ENCODE measurements at places on chromosomes 7 and 10.

DNA sequence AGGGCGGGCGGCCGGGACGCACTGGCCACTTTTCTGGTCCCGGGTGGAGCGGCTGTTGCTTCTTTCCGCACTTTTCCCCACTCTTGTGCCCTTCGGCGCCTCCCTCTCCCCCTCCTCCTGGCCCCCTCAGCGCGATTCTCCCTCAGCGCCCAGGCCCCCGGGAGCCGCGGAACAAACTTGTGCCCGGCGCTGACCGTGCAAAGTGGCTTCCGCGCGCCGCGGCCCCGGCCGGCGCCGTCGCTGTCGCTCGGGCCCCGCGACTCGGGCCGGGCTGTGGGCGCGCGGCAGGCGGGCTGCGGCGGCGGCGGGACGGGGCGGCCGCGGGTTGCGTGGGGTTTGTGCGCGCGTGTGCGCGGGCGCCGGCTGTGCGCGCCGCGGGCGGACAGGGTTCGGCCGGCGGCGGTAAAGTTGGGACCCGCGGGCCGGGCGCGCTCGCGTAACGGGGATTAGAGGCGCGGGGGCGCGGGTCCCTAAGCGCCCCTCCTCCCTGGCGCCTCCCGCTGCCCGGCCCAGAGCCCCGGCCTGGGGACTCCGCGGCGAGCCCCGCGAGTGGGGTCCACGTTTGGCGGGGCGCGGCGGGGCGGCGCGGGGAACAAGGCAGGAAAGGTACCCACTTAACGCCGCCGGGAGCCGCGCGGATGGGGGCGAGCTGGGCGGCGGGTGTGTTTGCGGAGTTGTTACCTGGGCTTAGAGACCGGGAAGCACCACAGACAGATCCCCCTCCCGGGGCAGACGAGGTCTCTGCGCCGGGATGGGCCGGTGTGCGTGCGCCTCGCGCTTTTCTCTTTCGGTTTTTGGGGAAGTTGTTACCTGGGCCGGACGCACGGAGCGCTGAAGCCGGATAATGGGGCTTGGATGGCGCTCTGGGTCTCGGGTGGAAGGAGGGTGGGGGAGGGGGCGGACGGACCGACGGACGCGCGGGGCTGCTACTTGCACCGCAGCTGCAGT, 860 bp downstream of the ZEB1 start:
- no peak for DNase-seq

GRCh38 chr7:106423111-106423510, 138.3 kb upstream of the NAMPT start:
- DNase-seq, result no peak

DNA sequence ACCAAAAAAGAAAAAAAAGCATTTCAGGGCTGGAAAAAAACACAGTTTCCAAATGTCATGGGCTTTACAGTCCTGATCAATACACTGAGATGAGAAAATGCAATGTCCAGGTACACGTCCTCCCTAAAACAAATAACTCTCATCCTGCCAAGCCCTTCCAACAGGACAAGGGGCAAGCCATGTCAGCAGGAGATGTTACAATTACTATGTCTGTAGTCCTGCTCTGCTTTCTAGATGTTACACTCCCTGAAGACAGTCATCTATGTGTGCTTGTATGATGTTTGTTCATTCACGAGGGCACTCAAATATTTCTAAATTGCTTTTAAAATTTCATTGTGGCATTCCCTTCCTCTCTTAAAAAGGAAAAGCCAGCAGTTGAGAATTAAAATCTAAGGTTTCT, 103.2 kb downstream of the SORBS1 start:
- no peak for DNase-seq

DNA sequence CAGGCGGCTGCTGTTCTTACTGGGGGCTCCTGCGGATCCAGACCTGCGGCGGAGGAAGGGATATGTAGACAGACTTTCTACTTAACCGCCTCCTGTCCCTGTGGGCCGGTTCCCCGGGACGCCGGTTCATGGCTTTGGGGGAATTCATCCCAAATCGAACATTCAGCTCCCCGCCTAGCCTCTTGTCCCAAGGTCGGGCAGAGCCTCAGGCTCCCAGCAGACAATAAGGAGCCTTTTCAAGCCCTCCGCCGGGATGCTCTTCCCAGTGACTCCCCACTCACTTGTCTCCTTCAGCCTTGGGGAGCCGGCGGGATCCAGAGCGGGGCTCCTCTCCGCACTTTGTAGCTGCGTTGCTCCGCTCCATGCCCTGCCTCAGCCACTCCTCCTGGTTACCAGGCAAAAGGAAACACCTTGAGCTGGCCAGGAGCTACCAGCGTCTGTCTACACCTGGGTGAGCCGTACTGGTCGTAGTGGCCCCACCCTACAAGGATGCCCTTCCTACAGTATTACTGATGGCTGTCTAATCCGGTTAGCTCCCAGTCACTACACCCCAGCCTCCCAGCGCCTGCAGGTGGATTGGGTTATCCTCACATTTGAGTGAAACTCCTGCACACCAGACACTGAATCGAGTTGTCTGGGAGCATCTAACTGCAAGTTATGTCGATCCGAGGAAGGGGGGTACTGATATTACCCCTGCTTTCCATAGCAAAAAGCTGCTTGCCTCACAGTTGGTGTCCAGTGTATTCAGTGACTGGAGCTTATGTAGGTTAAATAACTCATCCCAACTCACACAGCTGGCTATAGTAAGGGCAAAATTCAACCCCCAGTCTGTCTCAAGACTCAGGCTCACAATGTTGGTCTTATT, at the start of gene C10orf95:
Gene C10orf95, minus strand, starts transcription at position 439 of the 865 bp plus-strand sequence. CDS start 450 bp downstream, outside the sequence.
- DNase-seq, result no peak

- DNase-seq, result no peak
Measured at GRCh38 chr7:88040694-88041093, 106.6 kb downstream of the ADAM22 start.

GRCh38 chr10:89207181-89207800, at the start of gene CH25H:
Gene CH25H, minus strand, starts transcription at chr10:89207317. Its CDS starts 25 bp downstream, at chr10:89207292.
- DNase-seq, result no peak

DNA sequence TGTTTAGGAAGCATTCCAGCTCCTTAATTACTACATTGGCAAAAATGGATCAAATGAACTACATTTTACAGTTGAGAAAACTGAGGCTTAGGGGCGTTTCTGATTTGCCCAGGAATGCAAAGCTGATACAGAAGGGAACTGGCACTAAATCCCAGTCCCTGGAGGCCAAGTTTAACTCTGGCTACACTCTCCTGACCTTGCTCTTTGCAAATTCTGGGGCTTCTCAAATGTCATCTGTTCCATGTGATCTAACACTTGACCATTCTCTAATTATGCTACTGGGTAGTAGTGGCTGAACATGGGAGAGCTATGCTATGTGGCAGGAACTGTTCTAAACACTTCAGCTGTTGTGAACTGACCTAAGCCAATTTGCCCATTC, 11.3 kb upstream of the HABP2 start:
- no peak for DNase-seq

DNA sequence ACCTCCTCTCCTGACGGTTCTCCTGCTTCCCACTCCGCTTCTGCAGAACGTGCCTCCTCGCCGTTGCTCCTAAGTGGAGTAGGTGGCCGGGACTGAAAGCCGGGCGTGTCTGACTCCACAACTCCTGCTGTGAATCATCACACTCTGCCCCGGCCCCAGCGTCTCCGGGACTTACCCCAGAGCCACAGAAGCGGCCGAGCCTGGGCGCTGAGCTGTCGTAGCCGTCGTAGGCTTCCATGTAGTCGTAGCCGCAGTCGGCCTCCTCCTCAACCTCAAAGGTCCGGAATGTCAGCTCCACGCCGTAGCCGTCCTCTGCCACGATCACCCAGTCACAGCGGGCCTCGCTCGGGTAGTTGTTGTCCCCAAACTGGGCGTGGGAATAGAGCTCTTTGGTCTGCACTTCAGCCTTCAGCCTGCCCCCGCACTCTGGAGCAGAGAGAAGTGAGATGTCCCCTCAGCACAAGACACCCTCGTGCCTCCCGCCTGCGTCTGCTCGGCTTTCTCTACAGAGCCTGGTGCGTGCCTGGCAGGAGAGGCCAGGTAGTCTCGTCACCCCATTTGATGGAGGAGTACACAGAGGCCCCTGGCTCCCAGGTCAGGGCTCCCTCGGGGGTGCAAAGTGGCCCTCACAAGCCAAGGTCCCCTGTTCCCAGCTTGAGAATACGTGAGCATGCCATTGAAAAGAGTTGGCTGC, 11.2 kb upstream of the OPALIN start:
- DNase-seq, result no peak

DNA sequence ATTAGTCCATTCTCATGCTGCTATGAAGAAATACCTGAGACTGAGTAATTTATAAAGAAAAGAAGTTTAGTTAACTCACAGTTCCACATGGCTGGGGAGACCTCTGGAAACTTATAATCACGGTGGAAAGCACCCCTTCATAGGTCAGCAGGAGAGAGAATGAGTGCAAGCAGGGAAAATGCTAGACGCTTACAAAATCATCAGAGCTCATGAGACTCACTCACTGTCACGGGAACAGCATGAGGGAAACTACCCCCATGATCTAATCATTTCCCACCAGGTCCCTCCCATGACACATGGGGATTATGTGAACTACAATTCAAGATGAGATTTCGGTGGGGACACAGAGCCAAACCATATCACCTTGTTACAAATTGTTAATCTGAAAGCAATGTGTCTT, 15.8 kb downstream of the TAS2R39 start:
- DNase-seq, result no peak

DNA sequence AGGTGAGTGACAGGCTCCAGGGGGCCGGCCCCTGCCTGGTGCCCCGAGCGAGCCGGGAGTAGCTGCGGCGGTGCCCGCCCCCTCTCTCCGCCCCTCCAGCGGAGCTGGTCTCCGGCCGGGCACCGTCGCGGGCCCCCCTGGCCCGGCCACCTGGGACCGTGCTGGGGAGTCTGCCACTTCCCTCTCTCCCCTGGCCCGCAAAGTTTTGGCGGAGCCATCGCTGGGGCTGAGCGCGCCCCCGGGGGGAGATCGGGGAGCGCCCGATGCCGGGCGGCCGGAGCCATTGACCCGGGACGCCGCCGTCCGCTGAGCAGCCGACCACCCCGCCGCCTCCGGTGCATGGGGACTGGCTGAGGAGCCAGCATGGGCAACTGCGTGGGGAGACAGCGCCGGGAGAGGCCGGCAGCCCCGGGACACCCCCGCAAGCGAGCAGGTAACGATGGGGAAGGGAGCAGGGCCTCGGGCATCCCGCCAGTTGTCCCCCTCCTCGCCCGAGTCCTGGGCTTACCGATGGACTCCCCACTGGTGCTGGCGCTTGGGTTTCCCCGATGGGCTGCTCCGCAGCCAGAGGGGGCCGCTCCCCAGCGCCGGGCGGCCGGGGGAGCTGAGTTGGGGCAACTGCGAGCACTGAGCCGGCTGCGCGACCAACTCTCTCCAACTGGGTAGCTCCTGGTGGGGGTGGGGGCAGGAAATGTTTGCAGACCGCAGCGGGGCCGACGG, at the start of gene UBTD1:
Gene UBTD1, plus strand, starts transcription at position 84 of the 720 bp plus-strand sequence. Its CDS starts 280 bp downstream, at position 364.
- DNase-seq, result no peak

DNA sequence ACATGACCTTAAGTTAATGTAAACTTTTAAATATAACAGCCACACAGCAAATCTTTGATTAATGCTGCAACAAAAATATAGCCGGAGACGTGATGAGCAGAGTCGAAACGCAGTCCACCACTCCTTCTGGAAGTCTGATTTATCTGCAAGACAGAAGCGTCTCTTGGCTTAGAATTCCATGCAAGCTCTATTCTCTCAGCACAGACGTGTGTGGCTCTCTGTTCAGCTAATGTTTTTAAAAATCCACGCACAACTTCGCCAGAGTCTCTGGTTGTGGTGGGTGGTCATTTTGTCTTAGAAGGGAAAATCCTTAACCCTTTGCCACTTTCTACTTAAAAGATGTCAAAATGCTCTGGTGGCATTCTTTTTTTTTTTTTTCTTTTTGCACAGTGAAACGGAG, 438.0 kb upstream of the MGMT start:
- DNase-seq, result no peak

GRCh38 chr7:151884312-151885201, 7.6 kb upstream of the PRKAG2 start:
- no peak for DNase-seq

DNA sequence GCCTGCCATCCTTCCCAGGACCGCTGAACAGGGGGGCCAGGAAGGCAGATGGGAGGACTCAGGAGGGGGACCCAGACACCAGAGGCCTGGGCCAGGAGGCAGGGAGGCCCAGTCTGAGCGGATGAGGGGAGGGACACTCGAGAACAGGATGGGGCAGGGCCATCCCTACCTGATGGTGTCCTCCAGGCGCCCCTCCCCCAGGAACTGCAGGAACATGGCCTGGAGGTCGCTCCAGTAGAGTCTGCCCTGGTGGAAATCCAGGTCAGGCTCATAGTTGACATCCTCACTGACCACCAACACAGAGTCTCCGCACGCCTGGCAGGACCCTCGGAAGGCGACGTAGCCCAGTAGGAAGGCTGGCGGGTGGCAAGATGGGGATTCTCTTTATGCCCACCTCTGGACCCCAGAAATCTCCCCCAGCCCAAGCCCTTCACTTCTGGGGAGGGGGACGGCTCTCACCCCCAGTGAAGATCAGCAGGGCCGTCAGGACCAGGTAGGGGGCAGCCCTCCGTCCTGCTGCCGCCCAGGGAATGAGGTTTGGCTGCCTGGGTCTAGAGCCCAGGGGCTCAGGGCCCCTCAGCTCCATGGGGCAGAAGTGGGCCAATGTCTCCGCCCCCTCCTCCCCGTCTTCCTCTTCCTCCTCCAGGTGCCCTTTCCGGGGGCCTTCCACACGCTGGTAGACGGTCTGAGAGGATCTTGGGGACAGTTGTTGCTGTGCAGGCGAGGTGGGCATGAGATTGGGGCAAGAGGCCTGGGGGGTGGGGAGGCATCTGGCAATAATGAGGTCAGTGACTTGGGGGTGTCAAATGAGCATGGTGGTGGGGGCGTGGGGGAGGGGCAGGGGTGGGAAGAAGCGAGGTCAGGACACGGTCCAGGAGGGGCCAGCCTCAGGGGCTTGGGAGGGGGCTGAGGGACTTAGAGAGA, 573 bp downstream of the TFR2 start:
- no peak for DNase-seq

- DNase-seq, result no peak
Measured at GRCh38 chr7:96870934-96871333, 134.4 kb upstream of the DLX6 start.

DNA sequence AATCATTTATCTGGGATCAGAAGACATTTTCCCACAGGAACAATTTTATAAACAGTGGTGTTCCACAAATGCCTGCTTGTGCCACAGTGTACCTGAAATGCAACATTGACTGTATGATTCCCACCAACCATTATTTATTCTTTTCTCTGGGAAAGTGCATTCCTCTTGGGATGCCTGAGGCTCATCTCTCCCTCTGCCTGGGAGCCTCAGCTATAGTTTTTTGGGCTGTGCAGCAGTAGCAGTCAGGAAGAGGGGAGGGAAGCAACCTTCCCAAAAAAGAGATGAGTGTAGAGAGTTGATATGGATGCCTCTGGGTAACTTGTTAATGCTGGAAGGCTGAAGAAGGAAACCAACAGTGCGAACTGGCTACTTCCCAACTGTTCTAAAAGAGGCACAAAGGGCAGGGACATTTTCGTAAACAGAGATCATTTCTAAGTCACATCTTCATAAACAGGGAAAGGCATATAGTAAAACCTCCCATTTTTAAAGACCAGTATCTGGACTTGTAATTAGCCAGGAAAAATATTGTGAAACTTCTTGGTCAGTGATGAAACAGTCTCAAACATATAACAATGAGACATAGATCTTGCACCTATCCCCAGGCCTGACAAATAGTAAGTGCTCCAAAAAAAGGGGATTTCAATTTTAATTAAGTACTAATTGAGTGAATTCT, 1.4 kb upstream of the CALD1 start:
- DNase-seq, result no peak

All from keratinocyte (primary cell).